ENCODE measurements at places on chromosomes 7 and 10.
A peak's percentile ranks its signal among the peaks of the same experiment; 100 is the strongest.

GRCh38 chr10:96918214-96919002, 86.3 kb downstream of the LCOR start:
- no peaks in the 10 kb centered on the region for H3K36me3 ChIP-seq
- no peak for DNase-seq
- no peak overlapping the region for H3K27ac ChIP-seq
- H3K4me3 ChIP-seq: no peak overlapping the region
- no peaks in the 10 kb centered on the region for H3K27me3 ChIP-seq
- no peaks in the 10 kb centered on the region for H3K4me1 ChIP-seq

- peaks cover 99% of the 10 kb centered on the region for H3K4me1 ChIP-seq
- H3K27me3 ChIP-seq: no peaks in the 10 kb centered on the region
- peak overlapping the region; percentile 60 for H3K27ac ChIP-seq
- DNase-seq: no peak
- H3K36me3 ChIP-seq: peaks cover 29% of the 10 kb centered on the region
- H3K4me3 ChIP-seq: no peak overlapping the region
Measured at GRCh38 chr7:131012477-131013031, 278.5 kb upstream of the KLF14 start.

DNA sequence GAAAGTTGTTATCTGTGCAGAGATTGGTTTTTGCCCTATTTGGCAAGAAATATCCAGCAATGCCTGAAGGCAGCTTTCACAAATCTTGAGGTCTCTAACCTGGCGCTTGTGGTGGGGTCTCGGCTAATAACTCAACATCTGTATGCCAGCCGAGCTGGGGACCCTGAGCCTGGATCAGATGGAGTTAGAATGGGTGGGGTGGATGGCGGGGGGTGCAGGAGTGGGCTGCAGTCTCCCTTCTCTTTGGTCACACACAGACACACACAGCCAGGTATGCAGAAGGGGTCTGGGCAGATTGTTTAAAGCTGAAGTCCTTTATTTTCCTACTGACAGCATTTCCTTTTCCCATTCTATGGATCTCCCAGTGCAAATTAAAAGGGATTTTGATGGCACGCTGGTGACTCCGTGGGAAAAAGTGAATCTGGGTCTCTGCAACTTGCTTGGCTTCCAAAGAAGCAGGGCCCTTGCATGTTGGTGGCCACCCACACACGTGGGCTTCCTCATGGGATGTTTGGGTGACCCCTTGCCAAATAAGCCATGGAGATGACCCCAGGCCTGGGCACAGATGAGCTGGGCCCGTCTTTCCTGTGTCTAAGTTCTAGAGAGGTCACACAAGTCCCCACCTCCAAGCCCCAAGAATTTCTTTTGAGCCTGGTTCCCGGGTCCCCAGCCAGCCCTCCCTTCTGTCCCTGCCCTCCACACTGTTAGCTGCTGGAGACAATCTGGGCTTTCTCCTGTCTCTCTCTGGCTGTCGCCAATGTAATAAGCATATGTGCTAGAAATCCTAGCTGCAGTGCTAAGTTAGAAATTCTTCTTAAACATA, 39.9 kb upstream of the EMX2 start:
- peaks cover 51% of the 10 kb centered on the region for H3K27me3 ChIP-seq
- H3K36me3 ChIP-seq: no peaks in the 10 kb centered on the region
- H3K4me1 ChIP-seq: no peaks in the 10 kb centered on the region
- H3K27ac ChIP-seq: no peak overlapping the region
- DNase-seq: no peak

DNA sequence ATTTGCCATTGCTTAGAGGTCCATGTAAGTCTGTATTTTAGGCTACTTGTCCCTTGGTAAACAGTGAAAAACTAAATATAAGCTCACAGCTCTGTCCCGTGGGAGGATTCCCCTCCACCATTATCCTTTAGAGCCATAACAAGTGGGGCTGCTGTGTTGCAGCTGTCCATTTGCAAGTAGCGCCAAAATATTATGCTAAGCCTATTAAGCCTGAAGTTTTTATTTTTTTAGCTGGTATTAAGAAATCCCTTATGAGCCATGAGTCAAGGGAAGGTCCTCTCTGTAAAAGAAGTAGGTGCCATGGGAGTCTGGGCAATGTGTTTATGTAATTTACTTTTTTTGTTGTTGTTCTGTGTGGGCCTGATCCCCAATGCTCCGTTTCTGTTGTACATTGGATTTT, 183.9 kb downstream of the THSD7A start:
- no peak for DNase-seq
- no peak overlapping the region for H3K27ac ChIP-seq
- H3K4me3 ChIP-seq: no peak overlapping the region
- no peaks in the 10 kb centered on the region for H3K27me3 ChIP-seq
- no peaks in the 10 kb centered on the region for H3K36me3 ChIP-seq
